ENCODE measurements at places on chromosomes 13 and 19. TPM values are rescaled to one million over a fixed set of nuclear protein-coding genes. Genes with fewer than 3 reads are reported as not detected.

GRCh38 chr19:42093926-42094325 lies 18.0 kb downstream of the ZNF574 start:
- no peak for DNase-seq

DNA sequence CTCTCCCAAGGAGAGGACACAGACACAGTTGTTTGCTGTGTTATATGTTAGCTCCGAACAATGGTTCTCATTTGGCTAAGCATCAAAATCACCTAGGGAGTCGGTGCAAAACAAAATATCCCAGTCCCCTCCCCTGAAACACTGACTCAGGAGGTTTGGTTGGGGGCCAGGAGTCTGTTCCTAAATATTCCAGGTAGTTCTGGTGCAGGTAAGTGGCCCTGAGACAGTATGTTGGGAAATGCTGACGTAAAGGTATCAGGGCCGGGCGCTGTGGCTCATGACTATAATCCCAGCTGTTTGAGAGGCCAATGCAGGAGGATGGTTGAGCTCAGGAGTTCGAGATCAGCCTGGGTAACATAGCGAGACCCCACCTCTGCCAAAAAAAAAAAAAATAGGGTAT lies 2.3 kb upstream of the MAP2K7 start:
- no peak for DNase-seq

DNA sequence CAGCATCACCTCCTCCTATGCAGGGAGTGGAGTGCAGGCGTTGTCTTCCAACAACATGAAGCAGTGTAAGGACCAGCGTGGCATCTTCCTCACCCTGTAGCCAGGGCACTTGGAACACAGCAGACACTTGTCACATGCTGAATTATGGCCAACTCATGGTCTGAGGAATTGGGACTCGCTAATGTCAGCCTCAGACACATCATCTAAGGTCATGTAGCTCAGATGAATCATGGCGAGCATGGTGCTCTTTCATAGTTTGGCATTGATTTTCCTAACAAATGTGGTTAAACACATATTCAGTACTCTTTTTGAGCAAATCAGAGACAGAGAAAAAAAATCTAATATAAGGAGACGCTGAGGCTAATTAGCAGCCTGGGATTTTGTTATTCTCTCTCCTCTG lies 99.6 kb upstream of the SGCG start:
- DNase-seq: no peak

GRCh38 chr19:49333811-49334288 lies 1.4 kb upstream of the CD37 start:
- DNase-seq: no peak

DNA sequence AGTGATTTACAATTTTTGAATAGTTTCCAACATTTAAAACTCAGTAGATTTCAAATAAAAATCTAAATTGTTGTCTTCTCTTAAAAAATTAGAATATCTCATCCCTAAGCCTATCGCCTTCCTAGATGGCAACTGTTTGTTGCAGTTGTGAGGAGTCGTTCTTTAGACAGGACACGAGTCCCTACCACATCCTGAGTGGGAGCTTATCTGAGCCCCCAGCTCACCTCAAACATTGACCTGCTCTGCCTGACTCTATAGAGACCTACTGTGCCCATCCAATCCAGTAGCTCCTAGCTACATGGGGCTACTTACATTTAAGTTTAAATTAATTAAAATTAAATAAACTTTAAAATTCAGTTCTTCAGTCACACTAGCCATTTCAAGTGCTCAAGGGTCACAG lies 434.7 kb downstream of the FOXO1 start:
- DNase-seq: no peak

DNA sequence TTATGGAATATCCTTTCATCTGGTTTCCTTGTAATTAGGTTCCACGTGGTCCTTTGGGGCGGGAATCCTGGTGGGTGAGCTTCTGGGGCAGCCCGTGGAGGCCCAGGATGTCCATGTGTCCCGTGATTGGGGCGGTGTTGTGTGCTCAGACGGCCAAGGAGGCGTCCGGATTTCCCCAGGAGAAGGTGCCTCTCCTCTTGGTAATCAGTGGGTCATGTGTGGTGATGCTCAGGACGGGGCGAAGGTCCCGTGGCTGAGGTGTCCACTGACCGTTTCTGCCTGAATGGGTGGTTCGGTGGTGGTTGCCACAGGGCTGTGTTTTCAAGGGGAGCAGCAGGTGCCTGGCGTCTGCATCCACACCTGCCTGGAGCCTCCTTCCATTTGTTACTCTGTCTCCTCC lies 52.2 kb upstream of the F7 start:
- no peak for DNase-seq

DNA sequence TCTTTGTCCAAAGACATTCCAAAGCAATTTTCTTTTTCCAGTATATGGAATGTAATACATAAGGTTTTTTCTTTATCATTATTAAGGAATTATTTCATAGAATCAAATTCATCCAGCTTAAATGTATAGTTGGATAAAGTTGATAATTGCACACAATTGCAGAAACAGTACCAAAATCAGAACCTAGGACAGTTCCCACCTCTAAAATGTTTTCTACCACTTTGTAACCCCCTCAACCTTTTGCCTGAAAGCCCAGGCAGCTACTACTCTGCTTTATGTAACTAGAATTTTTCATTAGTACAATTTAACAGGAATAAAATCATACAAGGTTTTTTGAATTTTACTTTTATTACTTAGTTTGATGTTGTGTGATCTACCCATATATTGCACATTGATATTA lies 98.0 kb downstream of the PRR20E start:
- no peak for DNase-seq

DNA sequence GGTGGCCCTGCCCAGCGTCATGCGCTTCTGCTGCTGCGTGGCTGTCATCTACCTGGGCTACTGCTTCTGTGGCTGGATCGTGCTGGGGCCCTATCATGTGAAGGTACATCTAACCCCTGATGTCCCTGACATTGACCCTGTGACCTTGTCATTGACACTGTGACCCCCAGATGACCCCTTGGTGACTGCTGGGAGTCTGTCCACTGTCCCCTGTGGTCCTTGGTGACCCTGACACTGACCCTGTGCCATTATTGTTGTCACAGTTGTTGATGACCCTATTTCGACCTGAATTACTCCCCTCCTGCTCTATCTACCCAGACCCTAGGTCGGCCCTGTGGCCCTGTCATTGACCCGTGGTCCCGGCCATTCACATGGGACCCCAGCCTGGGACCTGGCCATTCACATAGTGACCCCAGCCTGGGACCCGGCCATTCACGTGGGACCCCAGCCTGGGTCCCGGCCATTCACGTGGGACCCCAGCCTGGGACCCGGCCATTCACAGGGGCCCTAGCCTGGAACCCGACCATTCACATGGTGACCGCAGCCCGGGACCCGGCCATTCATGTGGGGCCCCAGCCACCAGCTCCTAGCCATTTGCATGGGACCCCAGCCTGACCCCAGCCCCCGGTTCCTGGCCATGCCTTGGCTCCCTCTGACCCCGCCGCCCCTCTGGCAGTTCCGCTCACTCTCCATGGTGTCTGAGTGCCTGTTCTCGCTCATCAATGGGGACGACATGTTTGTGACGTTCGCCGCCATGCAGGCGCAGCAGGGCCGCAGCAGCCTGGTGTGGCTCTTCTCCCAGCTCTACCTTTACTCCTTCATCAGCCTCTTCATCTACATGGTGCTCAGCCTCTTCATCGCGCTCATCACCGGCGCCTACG lies 5.7 kb upstream of the PNPLA6 start:
- no peak for DNase-seq

GRCh38 chr13:83048419-83048818 lies 833.9 kb downstream of the SLITRK1 start:
- no peak for DNase-seq

GRCh38 chr19:1236576-1236975 lies 1.2 kb downstream of the CBARP start:
- no peak for DNase-seq

DNA sequence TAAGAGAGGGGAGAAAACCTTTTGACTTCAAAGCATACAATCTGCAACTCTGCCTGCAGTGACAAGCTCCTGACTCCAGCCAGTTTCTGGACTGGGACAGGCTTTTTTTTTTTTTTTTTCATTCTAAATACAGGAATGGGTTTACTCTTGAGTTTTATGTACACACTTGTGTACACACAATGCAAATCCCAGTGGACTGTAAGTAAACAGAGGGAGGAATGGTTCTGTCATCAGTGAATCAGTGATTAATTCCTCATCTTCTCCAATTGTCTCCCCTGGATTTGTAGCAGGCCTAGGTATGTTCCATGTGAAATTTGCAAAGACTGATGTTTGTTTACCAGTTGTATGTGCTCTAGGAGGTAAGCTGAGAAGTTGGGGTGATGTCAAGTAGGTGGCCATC lies 184.8 kb downstream of the SHISA2 start:
- DNase-seq: no peak

- DNase-seq: no peak
These were observed 2.2 kb downstream of the FLT1 start for GRCh38 chr13:28492569-28493367.

DNA sequence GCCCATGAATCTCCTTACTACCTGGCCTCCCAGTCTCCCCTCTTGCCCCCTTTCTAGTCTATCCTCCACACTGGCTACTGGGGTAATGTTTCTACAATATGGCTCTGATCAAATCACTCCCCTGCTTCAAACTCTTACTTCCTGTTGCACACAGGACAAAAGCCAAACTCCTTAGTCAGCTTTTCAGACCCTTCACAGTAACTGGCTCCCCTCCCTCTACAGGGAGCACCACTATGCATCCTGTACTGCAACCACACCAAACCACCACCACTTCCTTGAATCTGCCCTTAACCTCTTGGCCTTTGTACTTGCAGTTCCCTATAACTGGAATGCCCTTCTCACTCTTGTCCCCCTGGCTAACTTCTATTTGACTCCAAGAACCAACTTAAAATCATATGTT lies 32.2 kb downstream of the DEDD2 start:
- no peak for DNase-seq

GRCh38 chr13:33751151-33751550 lies 66.8 kb upstream of the RFC3 start:
- DNase-seq: no peak

DNA sequence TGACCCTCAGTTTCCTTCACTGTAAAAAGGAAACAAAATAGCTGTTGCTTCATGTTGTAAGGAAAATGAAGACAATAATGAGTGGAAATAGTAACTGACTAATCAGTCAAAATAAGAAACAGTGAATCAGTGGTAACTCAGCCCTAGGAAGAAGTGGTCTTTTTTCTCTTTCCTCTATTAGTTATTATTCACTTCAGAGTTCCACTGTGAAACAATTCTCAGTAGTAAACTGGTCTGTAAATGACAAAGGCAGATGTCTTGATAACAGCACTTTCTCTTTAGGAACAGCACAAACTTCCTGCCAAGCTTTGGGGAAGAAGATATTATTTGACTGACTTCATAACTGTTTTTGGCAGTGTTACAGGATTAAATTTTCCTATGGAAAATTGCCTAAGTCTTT lies 600.5 kb upstream of the KLHL1 start:
- DNase-seq: peak; percentile 18

DNA sequence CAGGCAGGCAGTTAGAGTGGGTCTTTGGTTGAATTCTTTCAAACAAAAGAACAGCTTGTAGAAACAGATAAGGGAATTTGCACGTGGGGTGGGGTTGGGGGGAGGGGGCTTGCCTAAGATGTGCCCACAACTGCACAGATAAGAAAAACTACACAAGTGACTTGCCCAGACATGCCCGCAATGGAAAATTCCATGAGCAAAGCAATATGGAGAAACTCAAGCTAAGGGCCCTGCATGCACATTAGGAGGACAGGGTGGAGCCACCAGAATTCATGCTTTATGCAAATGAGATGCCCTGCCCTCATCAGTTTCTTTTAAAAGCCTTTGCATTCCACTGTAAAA lies 755.6 kb upstream of the MIR17HG start:
- no peak for DNase-seq

DNA sequence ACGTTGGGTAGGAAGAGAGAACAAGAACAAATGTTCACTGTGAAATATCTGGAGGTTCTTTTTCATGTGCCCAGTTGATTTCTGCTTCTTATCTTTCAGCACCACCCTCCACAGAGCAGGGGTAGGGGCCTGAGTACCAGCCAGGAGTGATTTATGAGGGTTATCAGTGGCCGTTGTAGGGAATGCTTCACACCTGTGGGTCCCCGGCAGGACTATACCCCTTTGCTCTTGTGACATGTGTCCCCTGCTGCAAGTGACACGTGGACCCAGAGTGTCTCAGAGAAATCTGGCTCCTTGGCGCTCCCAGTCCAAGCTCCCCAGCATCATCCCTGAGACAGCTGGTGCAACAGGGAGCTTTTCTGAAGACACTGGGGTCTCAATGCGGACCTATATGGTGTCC lies 29.7 kb downstream of the SIAH3 start:
- DNase-seq: no peak

- DNase-seq: peak; percentile 18
These were observed at the start of gene CEACAM21 for GRCh38 chr19:41575998-41576397. CEACAM21 (plus strand) TSS chr19:41576166; CDS start chr19:41576275, 109 bp downstream.

DNA sequence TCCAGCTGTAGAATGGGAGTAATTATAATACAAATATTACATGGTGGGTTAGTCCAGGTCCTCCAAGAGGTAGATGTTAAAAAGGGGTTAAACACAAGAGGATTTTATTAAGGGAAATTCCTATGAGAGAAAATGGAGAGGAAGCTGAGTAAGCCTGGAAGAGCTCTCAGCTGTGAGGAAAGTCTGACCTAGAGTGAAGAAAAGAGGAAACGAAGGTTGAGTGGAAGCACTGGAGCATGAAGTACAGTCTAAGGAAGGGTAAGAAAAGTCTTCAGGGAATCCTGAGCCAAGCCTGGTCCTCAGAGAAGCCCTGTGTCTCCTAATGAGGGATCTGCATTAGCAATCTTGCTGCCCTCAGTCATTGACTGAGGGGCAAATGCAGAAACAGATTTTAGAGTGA lies 506.2 kb downstream of the GPC5 start:
- no peak for DNase-seq

- DNase-seq: no peak
These were observed 1.0 kb downstream of the MBOAT7 start for GRCh38 chr19:54188215-54188871.

The DNASE2 gene
- 10.9 TPM for polyA plus RNA-seq

The HRC gene
- polyA plus RNA-seq: 187 TPM

The CYP4F2 gene
- polyA plus RNA-seq: not detected

The PEG3 gene
- polyA plus RNA-seq: 197 TPM

All from hindlimb muscle (tissue), 1 donor.